ENCODE measurements at places on chromosomes 5 and 9.
A peak's percentile ranks its signal among the peaks of the same experiment; 100 is the strongest.

- DNase-seq, result no peak
Measured at GRCh38 chr9:95124582-95125367, 192.7 kb downstream of the FANCC start.

DNA sequence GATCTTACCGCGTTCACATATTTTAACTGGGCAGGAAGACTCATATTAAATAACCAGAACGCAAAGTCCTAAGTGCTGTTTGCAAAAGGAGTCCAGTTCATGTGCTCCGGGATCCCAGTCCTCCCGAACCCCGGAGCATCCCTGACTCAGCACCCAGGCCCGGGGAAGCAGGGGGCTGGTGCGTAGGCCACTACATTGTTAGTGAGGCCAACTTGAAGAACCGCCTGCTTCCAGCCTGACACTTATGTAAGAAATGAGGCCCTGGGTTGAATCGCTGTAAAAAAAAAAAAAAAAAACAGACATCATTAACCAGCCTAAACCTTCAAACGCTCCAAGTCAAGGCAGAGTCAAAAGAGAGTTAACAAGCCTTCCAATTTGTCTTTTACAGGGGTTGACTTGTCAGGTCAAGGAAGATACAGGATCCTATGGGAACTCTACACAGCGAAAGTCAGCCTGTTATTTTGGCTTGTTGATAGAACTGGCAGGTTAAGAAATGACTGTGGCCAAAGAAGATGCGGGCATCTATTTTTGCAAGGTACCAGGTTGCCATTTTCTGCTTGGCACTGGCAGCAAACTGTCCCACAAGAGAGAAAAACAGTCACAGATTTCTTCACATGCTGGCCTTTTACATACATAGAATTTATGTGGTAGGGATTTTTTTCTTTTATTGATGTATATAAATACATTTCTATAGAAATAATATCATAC lies 93.3 kb downstream of the ACTL7B start:
- DNase-seq, result no peak

- DNase-seq, result no peak
Measured at GRCh38 chr5:76084496-76085242, 1.5 kb downstream of the SV2C start.

GRCh38 chr9:6930827-6931226 lies 173.1 kb downstream of the KDM4C start:
- DNase-seq, result no peak

- no peak for DNase-seq
Measured at GRCh38 chr5:6707852-6708251, 5.4 kb upstream of the TENT4A start.

DNA sequence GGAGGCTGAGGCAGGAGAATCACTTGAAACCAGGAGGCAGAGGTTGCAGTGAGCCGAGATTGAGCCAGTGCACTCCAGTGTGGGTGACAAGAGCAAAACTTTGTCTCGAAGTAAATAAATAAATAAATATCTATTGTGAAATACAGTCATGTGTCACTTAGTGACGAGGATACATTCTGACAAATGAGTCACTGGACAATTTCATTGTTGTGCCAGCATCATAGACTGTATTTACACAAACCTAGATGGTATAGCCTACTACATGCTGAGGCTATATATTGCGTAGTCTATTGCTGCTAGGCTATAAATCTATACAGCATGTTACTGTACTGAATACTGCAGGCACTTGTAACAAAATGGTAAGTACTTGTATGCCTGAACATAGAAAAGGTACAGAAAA lies 61.1 kb upstream of the CCL21 start:
- DNase-seq, result peak; percentile 36

- no peak for DNase-seq
Measured at GRCh38 chr5:116650964-116651363, 76.3 kb upstream of the SEMA6A start.

- no peak for DNase-seq
Measured at GRCh38 chr5:34967540-34967939, 38.2 kb downstream of the DNAJC21 start.

GRCh38 chr5:83927140-83927733 lies 206.6 kb upstream of the HAPLN1 start:
- peak; percentile 57 for DNase-seq

- no peak for DNase-seq
Measured at GRCh38 chr9:129610213-129610472, 10.8 kb downstream of the C9orf50 start.

DNA sequence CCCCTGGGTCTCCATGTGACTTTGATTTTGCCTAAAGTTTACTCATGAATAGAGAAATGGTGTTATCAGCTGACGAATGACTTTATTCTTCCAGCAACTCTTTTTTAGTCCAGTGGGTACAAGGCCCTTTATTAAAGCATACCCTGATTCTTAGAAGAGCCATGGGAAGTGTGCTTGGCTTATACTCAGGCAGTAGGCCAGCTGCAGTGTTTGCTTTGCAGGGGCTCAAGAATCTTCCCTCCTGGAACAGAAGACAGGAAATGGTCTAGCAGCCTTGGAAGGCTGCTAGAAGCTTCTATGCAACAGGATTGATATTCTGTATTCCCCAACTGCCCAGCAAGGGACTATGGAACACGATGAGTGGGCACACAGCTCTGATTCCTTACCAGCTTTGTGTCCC lies 73.4 kb upstream of the PLPP6 start:
- no peak for DNase-seq

GRCh38 chr5:162837155-162837554 lies 600.2 kb upstream of the CCNG1 start:
- no peak for DNase-seq

GRCh38 chr5:96785326-96786109 lies 22.2 kb downstream of the ERAP1 start:
- DNase-seq, result no peak

DNA sequence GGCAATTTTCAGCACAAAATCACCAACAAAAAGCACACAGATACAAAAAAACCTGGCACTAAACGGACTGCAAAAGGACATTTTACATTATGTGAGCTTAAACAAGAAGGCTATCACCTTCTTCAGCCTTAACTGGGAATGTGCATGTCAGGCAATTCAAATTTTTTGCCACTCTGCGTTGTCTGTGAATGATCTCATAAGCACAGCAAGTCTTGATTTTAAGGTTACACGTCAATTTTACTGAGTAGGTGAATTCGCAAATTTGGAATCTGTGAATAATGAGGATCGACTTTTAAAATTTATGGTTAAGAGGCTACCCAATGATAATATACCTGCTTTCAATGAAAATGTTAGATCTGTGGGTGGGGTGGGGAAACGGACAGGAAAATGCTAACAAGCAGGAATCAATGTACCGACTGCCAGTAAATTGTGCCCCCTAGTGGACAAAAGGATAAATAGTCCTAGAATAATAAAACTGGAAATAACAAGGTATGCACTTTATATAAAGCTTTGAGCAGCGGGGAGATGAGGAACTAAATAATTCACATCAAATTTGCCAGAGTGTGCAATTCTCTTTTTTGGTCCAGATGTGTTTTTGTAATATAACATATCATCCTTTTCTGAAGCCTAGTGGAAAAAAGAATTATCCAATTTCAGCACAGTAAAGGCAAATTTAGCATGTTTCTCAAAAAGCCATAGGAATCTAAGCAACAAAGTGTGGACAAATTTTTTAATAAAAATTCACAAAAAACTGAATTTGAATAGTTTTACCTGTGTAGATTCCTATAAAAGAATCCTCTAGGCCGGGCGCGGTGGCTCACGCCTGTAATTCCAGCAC lies 20.5 kb downstream of the EQTN start:
- DNase-seq, result peak; percentile 44

DNA sequence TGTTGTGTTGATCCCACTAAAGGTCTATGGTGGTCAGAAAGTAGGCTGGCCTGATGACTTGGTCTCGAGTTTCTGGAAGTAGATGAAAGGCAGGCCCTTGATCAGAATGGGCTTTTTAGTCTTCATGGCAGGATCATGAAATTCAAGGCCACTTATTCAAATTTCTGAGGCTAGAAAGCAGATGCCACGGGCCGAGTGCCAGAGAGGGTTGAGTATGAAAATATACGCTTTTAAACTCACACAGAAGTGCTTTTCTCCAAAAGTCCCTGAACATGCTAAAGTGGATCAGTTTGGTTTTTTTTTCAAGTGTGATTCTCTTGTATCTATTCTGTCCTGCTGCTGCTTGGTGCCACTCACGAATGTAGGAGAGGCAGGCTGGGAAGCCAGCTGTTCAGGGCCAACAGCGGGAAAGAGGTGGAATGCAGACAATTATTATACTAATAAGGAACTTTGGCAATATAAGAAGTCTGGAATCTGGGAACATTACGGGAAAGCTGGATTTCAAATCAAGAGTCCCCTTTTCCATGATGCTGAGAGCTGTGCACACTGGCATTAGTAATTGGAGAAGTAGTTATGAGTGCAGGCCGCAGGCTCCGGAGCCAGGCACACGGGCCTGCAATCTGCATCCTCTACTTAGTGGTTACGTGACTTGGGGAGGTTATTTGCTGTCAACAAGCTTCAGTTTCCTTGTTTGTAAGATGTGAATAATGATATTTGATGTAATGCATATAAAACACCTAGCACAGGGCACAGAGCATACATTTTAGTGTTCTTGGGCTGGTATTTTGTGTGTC lies 95.8 kb downstream of the LMNB1 start:
- no peak for DNase-seq

GRCh38 chr9:93674580-93675335 lies 98.4 kb downstream of the PHF2 start:
- DNase-seq, result no peak

DNA sequence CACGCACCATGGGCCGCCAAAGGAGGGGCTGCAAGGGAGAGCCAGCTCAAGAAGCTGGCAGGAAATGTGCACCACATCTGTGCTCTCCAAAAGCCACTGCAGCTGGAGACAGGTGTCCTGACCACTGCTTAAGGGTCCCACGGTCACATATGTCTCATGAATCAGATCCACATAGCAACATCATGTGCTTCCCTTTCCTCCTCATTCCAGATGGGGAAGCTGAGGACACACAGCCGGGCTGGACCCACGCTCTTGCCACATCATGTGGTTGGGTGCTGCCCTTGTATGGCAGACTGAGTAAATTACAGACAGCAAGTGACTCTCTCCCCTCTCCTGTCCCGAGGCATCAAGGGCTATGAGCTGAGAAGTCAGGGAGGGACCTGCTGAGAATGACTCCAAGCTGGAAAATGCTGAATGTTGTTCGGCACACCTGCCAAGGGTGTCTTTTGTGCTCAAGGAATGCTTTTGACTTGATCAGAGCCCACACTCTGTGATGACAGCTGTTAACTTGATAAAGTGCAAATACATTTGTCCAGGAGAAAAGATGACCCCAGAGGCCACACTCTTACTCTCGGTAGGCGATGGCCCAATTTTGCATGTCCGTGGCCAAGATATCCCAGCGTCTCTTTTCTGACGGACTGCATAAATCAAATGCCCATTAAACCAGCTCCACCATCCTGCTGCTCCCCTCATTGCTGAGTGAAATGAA lies 58.2 kb downstream of the NSUN2 start:
- no peak for DNase-seq
